ENCODE measurements at places on chromosomes 12 and 14.

GRCh38 chr12:69028941-69029729 is 96.2 kb upstream of the CPM start:
- no peak for DNase-seq

DNA sequence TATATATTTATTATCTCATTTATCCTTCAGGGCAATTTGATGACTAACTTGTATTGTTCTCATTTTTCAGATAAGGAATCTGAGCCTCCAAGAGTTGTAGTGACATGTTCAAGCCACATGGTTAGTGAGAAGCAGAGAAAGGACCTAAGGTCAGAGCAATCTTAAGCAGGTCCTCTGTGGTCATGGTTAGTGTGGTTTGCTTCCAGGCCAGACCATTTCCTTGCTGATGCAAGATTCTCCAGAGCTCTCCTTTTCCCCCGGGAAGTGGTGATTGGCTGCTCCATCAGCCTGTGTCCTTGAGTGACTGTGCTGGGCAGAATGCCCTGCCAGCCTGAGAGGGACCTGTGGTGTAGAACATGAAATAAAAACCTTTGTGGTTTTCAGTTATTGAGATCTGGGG is 141.3 kb downstream of the KTN1 start:
- peak; percentile 95 for DNase-seq

DNA sequence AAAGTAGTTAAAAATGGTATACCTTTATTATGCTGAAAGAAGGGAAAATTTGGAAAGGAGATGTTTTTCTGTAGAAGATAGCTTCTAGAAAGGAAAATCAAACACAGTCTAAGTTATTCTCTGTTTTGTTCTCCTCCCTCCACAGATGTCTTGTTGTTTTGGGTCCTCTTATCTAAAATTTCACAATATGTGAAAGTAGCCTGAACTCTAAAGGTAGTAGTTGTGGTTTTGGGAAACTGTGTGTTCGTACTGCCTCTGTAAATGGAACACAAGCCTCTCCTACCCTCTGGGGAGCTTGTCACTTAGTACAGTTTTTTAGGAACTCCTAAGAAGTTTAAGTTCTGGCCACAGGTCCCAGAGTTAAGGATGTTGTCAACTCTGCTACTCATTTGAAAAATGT is 112.6 kb downstream of the CRADD start:
- no peak for DNase-seq

DNA sequence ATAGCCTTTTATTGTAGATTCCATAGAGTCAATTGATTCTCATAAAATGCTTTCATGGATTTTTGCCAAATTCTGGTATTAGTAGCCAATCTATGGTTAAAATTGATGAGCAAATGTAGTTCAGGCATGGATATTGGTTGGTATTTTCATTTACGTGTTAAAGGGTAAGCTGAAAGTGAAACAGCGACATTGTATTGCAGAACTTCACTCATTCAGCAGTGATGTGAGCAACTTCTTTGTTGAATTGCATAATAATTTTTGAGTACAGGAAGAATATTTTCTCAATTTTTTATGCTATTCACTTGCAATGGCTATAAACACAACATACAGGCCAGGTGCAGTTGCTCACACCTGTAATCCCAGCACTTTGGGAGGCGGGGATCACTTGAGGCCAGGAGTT is 24.2 kb upstream of the FAM222A start:
- no peak for DNase-seq

DNA sequence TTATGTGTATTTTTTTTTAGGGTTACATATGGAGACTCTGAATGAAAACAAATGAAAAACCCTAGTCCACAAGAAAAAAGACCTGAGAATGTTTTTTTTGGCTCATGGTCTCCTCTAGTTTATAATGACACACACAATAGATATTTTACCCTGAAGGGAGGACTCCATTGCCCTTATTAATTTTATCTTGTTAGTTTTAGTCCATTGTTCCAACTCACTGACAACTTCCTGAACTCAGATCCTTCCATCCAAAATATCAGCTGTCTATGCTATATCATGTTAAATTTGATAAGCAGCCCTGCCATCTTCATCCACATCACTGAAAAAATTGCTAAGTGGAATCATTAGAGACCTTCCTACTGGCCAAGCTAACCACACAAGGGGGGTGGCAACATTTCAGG is 232.1 kb downstream of the MON2 start:
- peak; percentile 81 for DNase-seq

DNA sequence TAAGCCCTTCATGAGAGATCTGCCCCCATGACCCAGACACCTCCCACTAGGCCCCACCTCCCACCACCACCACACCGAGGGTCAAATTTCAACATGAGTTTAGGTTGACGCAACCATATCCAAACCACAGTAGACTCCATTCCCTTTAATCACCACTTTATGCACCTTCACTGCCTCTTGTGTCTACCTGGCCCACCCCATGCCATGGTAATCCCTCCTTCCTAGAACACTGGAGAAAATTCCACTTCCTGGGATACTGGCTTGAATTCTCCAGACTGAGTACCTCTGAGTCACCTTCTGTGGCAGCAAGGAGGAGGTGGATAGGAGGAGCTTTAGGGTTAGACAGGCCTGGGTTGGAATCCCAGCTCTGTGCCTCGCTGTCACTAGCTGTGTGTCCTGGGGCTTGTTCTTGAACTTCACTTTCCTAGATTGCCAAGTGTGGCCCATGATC is 26.1 kb upstream of the CIPC start:
- DNase-seq, result no peak

- DNase-seq, result peak; percentile 86
Measured at GRCh38 chr14:52044791-52045522, 23.9 kb downstream of the NID2 start.

DNA sequence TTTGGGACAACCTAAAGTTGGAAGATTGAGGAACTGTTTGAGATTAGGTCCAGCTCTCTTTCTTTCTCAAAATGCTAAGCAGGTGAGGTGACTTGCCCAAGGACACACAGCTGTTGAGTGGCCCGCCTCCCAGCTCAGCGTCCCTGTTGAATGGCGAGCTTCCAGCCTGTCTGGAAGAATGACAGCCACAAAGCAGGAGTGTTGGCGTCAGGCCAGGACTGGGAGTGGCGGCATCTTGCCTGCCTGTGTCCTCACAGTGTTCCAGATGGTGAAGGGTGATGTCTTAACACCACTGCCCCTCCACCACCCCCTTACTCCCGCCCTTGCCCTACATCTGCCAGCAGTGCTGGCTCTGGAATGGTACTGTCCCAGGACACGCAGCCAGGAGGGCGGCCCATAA is 4.4 kb upstream of the CEBPE start:
- no peak for DNase-seq

GRCh38 chr12:106764220-106764619 is 10.3 kb upstream of the RIC8B start:
- no peak for DNase-seq

- DNase-seq, result peak; percentile 30
Measured at GRCh38 chr12:106498056-106498455, 84.7 kb upstream of the RFX4 start.

DNA sequence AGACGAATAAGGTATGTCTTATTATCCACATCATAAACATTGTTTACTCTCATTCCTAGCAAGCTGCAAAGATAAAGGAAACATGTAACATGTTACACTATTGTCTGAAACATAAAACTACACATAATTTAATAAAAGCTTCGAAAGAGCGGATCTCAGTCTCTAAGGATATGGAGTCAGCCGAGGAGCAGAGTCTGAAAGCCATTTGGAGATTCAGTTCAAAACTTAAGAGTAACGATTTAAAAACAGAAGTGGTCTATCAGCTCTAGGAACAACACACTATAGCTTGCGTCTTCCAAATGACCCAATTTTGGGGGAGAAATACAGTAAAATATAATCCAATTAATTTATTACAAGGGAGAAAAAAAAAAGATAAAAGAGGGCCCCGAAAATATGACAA is 775 bp downstream of the NEMF start:
- DNase-seq, result peak; percentile 10

All from astrocyte of the spinal cord (primary cell).